ENCODE measurements at places on chromosomes 6 and 20. TPM values are rescaled to one million over a fixed set of nuclear protein-coding genes. Genes with fewer than 3 reads are reported as not detected.

DNA sequence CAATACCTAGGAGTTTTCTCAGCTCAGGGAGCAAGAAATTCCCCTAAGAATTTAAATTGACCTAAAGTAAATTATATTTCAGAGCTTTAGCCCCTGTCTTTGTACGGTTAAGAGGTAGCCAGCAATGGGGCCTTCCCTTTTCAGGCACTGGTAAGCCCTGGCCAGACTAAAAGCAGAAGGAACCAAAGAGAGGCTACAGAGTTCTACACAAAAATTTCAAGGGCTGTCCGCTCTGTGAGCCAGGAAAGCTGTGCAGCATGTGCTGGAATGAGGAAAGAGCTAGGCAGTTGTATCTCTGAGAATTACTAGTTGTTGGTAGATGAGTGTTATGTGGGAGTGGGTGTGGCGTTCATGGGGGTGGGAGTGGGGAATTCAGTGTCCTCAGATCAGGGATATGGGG, 96.3 kb upstream of the MAFB start:
- DNase-seq = no peak

DNA sequence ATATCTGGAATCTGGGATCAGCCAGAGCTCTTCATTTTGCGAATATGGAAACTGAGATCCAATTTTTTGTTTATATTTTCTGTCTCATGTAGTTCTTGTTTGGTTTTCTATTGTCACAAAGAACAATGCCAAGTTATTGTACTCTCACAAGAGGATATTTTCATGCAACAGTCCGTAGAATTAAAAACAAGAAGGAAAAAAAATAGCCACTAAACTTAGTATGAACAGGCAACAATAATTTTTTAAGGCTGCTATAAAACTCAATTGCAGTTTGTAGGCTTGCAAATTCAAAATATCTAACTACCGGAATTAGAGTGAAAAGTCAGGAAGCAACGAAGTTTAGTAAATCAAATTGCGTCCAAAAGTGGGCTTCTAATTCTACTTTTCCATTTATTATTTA, 1.2 kb downstream of the POPDC3 start:
- DNase-seq = no peak

DNA sequence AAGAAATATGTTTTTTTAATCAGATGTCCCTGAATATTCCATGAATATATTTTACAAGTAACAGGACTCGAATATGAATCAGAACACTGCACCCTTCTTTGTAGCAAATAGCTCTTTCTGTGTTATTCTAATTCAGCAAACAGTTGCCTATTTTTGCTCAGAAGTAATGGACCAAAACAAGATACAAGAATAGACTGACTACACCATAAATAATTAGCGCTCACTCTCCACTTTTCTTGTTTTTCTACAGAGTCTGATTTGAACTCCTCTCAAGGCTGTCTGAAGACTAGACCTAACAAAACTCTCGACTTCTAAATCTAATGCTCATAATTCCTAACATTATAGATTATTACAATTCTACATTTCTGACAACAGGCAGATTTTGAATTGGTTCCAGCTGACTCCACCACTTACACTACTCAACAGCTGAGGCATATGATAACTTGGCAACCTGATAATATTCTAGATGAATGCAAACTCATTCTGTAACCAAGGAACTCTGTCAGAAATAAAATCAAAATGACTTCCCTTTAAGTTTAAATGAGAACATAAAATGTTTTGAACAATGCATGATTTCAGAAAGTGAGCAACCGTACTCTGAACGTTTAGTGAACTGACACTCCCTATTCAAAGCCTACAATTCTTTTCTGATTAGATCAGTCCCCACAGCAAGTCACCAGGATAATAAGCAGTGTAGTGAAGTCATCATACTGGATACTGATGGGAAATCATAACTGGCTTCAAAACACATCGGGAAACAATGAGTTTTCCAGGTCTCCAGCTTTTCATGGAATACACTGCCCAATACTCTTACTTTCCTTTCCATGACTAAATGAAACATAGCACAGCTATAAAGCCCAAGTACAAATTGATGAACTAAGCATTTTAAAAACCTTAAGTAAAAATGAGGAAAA, 114.2 kb upstream of the BEND6 start:
- DNase-seq = no peak

- DNase-seq = no peak
Observed at GRCh38 chr20:32368925-32369324, 10.8 kb downstream of the ASXL1 start.

PTCHD4 gene
- 0.11 TPM for polyA plus RNA-seq

MYL9 gene
- polyA plus RNA-seq = 26.8 TPM

HSPA1L gene
- 0.78 TPM for polyA plus RNA-seq

Measured in H1 (cell line).